Renal cortex interstitium (tissue), 15 donors: ENCODE measurements at places on chromosomes 16 and 17. TPM values are rescaled to one million over a fixed set of nuclear protein-coding genes. Genes with fewer than 3 reads are reported as not detected.

DNA sequence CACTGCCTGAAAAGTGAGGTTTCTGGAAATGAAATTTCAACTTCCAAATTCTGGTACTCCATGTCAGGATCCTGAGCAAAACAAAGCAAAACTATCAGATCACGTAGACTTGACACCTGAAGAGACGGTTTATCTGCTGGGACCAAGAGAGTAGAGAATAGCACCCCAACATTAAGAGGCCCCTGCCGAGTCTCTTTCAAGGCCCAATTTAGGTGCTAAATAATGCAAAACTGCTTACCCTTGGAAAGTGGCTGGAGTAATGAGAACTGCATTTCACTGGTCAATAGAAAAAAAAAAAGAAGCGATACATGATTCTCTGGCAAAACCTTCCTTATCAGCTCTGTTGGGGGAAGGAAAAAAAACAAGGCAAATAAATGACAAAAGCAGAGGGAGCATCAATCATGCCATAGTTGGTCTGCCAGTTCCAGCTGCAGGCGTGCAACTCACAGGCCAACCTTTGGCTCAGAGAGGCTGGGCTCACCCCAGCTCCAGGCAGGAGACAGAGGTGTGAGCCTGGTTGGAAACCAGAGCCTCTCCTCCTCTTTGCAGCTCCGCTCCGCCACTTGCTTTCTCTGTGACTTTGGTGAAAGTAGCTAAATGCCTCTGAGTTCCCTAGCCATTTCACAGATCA, 595.2 kb downstream of the TOX3 start:
- DNase-seq = no peak

DNA sequence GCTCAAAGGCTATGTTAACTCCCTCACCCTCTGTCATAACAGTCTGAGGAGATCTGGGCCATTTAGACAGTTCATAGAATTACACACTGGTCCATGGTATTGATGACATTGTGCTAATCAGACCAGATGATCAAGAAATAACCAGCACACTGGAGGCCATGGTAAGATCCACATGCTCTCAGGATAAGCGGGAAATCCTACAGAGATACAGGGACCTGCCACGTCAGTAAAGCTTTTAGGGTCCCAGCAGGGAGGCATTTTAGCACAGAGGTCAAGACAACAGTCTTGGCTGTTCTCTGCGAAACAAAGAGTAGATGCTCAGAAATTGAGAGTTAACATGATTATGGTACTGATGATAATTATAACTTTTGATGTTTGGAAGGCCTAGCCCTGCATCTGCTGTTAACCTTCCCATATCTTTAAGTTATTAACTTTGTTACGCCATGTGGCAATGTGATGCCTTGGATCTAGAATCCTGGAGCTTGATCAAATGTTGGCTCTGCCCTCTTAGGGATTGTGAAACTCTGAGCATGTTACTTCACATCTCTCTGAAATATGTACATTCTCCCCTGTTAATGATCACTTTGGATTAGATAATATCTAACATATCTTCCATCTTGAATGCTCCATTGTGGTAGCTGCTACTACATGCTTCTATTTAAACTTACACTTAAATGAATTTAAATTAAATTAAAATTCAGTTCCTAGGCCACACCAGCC, 172.0 kb upstream of the SOX9 start:
- no peak for DNase-seq

DNA sequence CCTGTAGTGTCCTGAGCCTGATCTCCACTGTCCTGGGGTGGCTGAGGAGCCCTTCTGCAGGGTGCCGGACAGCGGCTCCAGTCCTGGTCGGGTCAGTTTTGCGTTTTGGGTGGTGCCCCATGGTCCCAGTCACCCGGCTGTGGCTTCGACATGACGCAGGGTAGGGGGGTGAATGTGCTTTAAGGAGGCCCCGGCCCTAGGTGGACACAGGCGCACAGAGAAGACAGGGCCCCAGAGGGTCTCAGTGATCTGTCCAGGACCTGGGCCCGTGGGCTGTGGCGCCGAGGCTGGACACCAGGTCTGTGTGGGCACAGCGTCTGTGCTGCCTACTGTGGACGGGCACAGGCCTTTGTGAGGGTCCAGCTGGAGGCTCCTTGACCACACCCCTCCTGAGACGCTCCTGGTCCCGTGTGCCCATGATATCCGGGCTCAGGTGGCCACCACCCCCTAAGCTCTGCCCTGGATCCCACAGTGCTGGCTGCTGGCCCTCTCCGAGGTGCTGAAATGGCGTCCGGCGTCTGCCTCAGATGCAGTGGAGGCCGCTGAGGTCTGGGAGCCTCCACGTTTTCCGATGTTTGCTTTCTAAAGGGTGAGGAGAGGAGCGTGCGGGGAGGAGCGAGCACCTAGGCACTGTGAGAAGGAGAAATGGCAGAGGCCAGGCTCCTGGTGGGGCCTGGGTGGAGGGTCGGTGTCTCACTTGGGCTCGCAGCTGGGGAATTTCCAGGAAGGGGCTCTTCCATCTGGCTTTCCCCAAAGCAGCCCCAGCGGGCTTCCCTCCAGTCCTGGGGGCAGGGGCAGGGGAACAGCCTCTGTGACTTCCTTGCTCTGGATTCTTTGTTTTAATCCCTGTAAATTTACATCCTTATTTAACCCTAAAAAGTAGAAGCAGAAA, 56.1 kb upstream of the ACSF3 start:
- peak; percentile 72 for DNase-seq

GRCh38 chr17:33964344-33964979, 290.6 kb upstream of the CCL2 start:
- DNase-seq = no peak

DNA sequence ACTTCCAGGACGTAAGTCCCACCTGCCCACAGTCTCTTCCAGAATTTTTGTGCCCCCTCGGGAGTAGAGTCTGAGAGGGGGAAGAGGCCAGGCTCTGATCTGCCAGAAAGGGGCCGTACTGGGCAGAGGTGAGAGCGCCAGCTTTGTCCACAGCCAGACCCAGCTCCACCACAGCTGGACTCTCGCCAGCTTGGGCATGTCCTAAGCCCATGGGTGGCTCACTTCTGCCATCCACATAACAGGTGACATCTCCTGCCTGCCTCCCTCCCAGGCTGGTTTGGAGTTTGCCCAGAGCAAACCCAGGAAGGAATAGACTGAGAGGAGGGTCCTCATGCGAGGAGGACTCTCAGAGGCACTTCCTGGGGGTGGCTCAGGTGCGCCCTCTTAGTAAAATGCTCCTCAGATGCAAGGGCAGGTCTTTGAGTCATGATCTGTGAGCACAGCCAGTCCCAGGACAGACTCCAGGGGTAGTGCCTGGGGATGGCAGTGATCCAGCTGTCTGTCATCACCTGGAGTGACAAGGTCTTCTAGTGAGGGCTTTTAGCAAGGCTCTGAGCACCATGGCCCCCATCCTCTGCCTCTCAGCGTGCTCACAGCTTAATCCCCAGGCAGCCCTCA, 89.2 kb downstream of the AMFR start:
- DNase-seq = no peak

DNA sequence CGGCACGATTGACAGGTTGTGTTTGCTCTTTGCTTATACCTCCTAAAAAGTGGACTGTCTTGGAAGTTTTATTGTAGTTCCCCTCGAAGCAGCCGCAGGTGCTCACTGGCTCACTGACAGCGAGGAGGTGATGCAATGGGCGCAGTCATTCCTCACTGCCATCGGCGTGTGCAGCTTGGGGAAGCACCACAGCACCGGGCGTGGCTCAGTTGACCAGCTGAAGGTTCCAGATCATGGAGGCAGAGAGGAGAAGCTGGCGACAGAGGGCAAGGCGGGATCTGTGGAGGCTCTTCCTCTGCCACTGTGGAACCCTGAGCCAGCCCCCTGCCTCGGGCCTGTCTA, 72.1 kb upstream of the TNRC6C start:
- no peak for DNase-seq

DNA sequence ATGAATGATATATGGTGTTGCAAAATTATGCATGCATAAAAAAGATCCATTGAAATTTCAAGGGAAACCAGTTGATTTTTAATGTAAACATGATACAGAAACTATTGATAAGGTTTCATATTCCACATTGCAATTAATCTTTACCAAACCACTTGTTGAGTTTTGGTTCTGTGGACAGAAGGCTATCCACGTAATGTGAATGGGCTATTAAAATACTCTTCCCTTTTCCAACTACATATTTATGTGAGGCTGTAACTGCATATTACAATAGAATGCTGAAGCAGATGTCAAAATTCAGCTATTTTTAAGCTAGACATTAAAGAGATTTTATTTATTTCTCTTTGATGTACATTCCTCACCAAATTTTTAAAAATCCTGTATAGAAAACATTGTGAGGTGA, 33.7 kb upstream of the VPS4A start:
- DNase-seq = no peak

DNA sequence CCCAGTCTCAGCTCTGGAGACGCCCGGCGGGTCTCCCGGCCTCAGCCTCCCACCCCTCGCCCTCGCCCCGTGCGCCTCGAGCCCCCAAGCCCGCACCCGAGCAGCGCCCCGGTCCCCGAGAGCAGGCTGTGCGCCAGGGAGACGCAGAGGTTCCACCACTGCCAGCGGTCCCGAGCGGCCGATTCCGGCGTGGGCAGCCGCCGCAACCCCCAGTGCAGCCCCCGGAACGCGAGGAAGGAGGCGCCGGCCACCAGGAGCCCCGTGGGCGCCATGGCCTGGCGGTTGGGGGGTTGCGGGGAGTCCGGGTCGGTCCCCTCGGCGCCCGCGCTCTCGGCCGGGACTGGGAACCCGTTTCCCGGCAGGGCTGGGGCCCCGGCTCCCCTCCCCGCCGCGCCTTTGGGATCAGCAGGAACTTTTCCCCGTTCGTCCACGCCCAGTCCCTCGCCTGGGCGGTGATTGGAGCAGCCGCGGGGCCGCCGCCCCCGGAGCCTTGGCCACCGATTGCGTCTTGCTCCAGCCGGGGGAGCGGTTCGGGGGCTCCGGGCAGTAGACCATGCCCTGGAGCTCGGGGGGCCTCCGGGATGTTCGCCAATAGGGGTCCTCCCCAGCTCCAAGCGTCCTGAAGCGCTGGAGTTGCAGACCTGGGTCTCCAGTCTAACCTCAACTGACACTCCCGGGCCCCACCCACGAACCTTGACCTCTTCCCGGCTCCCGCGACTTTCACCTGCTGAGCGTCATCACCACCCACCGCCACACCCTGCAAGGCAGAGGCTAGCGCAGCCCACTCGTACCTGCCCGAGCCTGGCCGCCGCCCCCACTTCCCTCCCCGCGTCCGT, at the start of gene TLCD2:
TSS of gene TLCD2 (minus strand) at position 407 of the 836 bp plus-strand sequence. CDS start at position 272, 135 bp downstream.
- no peak for DNase-seq

CD300LG gene
- polyA plus RNA-seq = 0.89 TPM

CCL7 gene
- not detected for polyA plus RNA-seq
